Activated CD4-positive, alpha-beta T cell treated with anti-CD3 and anti-CD28 coated beads, Interleukin-2, Interleukin-4, amounts not matched to agents 100 ng/mL and 50 ng/mL, durations not matched to agents 16 hours and 8 hours (primary cell): ENCODE measurements at places on chromosomes 11 and 22.

- DNase-seq = no peak
These were observed 78.4 kb upstream of the ANO1 start for GRCh38 chr11:69999721-70000120.

- no peak for DNase-seq
These were observed 54.3 kb upstream of the VSTM5 start for GRCh38 chr11:93904716-93905115.

DNA sequence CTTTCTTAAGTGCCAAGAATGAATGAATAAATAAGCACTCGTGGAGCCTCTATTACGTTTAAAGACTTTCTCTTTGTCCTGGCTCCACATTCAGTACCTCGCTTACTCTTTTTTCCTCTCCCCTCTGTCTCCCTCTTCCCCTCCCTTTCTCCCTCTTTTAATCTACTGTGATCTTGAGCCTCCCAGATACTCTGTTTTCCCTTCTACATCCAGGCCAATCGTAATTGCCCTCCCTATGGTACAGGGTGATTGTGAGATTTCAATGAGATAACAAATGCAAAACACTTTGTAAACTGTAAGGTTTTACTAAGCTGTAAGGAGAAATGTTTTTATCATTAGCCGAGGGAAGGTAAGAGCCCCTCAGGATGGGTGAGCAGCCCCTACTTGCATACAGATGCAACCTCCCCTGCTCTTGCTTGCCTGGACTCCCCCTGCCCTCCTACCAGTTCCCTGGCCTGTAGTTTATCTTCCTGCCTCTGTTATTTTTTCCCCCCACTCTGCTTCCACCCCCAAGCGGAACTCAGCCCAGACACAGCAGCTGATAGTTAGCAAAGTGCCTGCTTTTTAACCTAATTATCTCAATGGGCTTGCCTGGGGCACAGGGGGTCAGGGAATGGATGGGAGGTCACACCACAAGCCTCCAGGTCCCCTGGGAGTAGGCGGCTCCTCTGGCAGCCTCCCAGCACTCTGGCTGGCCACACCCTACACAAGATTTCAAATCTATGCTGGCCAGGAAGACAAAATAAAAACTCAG is 76.9 kb upstream of the CADM1 start:
- DNase-seq = no peak

DNA sequence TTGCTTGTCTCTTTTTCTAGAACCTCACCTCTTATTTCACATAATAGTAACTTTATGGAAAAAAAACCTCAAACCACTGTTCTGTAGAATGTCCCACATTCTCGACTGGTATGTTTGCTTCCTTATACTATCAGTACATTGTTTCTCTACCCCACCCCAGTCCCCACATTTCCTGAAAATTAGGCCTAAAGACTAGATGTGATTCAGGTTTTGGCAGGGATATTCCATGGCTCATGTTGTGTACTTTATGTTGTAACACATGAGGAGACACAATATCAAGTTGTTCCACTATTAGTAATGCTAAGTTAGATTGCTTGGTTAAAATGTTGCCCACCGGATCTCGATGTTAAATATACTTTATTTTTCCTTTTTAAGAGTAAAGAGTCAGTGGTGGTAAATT is 34.7 kb downstream of the DDIAS start:
- no peak for DNase-seq

DNA sequence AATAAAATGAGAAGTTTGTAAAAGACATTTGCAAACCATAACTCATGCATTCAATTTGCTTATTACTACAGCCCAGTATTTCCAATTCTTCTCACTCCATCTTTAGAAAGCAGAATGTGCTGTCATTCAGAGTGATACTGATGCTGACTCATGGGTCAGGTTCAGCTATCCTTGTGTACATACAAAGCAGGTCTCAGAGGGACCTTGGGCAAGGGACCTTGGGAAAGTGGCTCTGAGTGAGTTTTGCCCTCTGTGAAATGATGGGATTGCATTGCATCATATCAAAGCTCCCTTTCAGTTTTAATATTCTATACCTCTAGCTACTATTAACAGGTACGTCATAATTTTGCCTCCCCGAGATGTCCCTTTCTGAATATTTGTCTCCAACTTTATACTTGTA is 848.7 kb downstream of the OPCML start:
- DNase-seq = no peak

GRCh38 chr22:16806401-16806800 is 18.8 kb downstream of the XKR3 start:
- DNase-seq = no peak

DNA sequence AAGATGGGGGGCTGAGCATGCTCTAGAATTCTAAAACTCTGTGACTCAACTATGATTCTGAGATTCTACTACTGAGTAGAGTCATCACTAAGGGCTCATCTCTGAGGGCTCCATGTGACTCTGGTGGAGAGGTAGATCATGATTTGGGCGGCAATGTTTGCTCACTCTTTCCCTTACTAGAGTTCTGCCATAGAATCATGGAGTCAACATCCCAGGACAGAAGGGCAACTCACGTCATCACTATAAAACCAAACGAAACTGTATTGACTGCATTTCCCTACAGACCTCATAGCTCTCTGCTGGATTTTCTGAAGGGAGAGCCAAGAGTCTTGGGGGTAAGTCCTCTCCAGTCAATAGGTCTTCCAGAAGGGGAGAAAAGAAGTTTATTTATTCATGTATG is at the start of gene MS4A14:
Gene MS4A14 (plus strand): TSS at position 78 of the 400 bp plus-strand sequence. CDS start 120 bp downstream, at position 198.
- no peak for DNase-seq

DNA sequence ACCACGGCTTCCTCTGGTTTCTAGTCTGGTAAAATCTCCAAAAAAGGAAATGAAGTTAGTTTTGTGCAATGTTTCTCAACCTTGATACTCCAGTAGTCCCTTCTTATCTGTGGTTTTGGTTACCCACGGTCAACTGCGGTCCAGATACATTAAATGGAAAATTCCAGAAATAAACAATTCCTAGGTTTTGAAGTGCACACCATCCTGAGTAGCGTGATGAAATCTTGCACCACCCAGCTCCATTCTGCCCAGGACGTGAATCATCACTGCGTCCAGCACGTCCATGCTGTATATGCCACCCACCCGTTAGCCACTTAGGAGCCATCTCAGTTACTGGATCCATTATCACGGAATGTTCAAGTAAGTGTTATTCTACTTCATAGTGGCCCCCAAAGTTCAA is 117.0 kb downstream of the FBXO7 start:
- DNase-seq = no peak

DNA sequence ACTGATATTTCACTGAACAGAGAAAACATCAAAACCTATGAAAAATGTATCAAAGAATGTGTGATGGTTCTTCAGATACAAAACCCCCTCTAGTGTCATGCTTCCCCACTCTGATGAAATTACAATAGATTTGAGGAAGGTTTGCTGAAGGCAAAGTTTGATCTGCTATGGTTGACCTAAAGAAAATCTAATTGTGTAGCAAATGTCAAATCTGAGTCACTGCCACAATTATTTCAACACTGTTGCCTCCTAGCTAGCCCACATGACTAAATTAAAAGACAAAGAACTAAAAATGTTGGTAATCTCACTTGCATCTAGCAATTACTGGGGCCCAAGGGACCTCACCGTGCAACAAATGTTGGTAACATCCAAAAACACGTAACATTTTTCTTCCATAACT is 728.0 kb downstream of the DLG2 start:
- no peak for DNase-seq

- no peak for DNase-seq
These were observed 10.0 kb upstream of the TMEM191C start for GRCh38 chr22:21457023-21457787.

GRCh38 chr11:12008790-12009616 is 577 bp upstream of the DKK3 start:
- no peak for DNase-seq

- no peak for DNase-seq
These were observed 2.2 kb downstream of the TNKS1BP1 start for GRCh38 chr11:57322256-57323166.

GRCh38 chr11:117820516-117820915 is 4.0 kb downstream of the FXYD2 start:
- DNase-seq = no peak

- DNase-seq = no peak
These were observed 345.5 kb upstream of the CTSC start for GRCh38 chr11:88683024-88683423.

DNA sequence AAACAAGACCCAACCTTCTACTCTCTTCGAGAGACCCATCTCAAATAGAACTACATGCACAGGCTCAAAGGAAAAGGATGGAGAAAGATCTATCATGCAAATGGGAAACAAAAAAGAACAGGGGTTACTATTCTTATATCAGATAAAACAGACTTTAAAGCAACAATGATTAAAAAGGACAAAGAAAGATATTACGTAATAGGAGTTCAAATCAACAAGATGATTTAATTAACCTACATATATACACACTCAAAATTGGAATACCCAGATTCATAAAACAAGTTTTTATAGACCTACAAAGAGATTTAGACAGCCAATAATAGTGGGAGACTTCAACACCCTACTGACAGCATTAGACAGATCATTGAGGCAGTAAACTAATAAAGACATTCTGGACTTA is 536.6 kb upstream of the RAG2 start:
- no peak for DNase-seq

DNA sequence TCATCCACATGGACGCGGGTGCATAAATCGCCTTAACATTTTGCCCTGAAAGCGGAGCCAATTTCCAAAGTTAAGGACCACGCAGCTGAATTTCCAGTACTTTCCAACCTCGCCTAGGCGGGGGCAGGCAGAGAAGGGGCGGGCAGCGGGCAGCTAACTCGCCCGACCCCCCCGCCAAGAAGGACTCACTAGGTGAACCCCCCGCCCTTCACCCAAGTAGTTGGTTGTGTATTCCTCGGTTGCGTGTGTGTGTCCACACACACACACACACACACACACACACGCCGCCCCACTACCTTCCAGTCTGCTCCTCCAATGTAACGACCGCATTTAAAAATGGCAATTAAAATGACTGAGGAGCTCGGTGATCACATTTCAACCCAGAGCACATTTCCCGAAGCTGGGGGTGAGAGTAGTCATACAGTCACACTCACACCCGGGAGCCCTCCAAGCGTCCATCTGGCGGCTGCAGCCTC is 1.4 kb downstream of the TENM4 start:
- no peak for DNase-seq

GRCh38 chr11:12118949-12119348 is 8.6 kb downstream of the MICAL2 start:
- DNase-seq = no peak
